Putamen (tissue), 1 donor: ENCODE measurements at places on chromosomes 1 and 21.

DNA sequence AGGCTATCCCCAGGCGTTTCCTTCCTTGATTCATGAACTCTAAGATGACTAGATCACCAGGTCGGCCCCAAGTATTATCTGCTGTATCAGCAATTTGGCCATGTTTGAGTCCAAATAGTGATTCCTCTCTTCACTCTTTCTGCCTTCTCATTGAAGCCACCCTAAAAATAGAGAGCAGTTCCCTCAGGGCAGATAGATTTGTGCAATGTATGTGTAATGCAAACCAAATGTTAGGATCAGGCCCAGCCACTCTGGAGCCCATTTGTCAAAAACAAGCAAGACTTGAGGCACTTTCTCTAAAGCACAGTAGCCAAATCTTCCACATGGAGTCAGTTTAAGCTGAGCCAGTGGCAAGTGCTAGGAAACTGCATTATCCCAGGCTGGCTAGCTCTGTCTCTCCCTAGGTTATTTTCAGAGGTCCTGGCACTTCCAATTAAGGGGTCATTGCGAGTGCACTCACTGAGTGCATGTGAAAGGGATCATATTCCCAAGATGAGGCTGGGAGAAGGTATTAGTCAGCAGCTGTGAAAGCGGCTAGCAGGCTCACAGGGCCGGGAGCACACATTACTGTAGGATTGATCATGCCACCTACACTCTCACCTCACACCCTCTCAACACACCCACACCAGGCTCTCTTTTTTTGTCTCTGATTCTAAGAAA is 97.9 kb upstream of the RAB3GAP2 start:
- no peak for DNase-seq

DNA sequence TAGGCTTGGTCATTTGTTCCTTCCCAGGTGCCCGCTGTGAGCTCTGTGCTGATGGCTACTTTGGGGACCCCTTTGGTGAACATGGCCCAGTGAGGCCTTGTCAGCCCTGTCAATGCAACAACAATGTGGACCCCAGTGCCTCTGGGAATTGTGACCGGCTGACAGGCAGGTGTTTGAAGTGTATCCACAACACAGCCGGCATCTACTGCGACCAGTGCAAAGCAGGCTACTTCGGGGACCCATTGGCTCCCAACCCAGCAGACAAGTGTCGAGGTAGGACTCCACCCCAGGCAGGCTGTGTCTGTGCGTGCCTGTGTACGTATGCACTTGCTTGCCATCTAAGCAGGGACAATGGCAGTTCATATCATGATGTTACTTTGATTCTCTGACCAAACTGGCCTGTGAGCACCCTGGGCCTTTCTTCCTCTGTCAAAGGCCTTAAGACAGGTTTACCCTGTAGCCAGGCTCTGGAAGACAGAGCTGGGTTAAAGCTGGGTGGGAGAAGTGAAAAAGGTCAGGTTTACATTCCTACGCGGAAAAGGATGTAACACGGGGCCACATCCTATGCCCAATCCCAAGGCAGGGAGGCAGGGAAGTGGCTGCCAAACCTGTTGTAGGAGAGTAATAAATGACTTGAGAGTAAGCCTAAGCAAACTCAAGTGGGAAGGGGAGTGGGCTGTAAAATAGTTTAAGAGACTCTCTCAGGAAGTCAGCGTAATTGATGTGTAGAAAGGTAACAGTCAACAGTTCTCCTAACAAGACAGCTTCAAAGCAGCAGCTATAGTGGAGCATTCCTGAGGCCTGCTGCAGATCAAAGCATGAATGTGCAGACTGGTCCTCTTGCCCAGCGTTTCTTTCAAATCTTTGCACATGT is 42.5 kb downstream of the LAMC2 start:
- DNase-seq, result no peak

GRCh38 chr1:167090314-167090942 is at the start of gene GPA33:
GPA33 (minus strand) TSS chr1:167090377; CDS start chr1:167090287, 90 bp downstream.
- no peak for DNase-seq

DNA sequence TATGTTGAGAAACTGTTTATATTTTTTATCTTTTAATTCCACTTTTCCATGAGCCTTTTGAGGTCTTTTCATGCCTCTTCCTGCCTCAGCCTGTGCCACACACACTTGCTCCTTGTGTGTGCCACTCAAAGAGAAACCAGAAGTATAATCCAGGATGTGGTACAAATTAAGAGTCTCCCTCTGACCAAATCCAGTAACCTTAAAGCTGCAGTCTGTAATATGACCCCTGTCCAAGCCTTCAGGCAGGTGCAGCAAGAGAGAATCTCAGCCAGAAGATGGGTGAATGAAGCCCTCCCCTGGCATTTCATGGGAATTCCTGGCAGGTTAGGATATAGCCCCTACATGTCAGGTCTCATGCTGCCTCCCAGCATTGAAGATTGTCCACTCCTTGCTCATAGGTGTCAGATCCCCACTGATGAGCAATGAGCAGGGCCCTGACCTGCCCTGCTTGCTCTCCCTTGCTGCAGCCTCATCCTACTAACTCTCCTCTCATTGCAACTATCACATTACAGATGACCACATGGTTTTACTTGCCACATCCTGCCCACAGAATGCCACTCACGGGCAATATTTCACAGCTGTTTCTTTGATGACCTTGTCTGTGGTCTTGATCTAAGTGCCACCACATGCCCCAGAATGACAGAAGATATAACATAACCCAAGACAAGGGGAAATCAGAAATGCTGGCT is 169.3 kb downstream of the SEC16B start:
- no peak for DNase-seq

GRCh38 chr1:159868766-159869165 is 6.3 kb upstream of the VSIG8 start:
- no peak for DNase-seq

DNA sequence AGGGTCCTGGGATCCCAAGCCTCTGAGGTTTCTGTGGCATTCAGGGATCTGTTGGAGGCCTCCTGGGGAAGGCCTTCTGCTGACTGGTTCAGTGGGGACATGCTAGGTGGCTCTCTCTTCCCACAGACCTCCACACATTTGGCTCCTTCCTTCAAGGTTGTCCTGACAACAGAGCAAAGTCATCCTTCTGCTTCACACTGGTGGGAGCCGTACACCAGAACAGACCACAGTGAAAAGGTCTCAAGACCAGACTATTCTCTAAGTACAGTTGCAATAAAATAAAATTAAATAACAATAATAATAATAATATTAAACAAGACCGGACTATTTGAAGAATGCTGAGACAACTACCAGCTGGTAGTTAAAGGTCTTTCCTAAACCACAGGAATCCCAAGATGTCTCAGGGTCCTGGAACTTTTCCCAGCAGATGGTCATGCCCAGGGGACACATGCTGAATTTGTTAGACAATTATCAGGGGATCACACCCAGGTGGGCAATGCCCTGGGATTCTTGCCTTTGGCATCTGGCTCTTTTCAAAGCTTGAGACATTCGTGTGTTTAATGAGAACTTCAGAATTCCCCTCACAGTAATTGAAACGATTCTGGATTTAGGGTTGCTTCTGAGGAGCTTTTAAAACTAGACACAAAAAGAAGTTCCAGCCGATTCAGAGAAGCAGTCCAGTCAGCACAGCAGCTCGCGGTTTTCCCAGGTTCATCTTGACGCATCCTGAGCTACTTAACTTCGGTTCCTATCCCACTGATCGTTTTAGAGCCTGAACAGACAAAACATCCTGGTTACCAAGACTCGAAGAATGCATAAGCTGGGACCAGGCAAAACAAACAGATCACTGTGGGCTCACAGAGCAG is 22.9 kb downstream of the HTR1D start:
- DNase-seq, result no peak

- no peak for DNase-seq
These were observed 5.1 kb downstream of the NLRP3 start for GRCh38 chr1:247421074-247421473.

- DNase-seq, result no peak
These were observed 543.5 kb downstream of the LMO4 start for GRCh38 chr1:87872189-87872588.

GRCh38 chr1:215113776-215114153 is 31.2 kb downstream of the KCNK2 start:
- DNase-seq, result no peak

DNA sequence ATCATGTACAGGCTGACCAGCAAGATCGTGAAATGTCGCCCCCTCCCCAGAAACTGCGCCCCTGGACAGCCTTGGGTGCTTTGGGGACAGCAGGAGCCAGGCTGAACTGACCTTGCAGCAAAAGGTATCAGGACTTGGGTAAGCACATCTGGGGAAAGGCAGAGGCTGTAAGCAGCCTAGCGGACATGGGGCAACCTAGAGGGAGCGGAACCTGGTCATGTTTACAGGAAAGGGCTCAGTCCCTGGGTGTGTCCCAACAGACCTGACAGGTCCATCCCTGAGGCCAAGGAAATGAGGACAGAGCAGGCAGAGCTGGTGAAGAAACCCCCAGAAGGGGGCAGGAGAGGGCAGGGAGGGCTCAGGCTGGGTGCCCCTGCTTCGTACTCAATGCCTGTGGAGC is 3.1 kb upstream of the S100A8 start:
- DNase-seq, result no peak

DNA sequence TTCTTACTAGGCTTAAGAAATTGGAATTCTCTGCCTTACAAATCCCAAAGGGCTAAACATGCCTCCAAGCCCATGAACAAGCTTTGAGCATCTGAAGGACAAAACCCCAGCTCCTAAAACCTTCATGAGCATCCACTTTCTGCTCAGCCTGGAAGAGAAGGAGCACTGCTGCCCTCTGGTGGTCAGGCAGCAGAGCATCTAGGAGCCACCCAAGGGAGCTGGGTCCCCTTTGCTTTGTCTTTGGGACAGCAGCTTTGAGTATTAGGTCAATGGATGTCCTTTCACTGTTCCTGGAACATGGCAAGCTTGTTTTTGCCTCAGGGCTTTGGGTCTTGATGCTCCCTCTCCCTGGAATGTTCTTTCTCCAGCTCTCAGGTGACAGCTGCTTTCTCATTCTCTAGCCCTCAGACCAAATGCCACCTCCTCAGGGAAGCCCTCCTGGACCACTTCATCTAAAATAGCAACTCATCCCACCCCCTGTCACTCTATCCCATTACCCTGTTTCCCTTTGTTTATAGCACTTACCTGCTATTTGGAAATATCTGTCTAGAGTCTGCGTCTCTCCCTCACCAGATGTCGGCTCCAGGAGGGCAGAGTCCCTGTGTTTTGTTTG is 25.7 kb downstream of the RAB7B start:
- DNase-seq, result peak; percentile 84

DNA sequence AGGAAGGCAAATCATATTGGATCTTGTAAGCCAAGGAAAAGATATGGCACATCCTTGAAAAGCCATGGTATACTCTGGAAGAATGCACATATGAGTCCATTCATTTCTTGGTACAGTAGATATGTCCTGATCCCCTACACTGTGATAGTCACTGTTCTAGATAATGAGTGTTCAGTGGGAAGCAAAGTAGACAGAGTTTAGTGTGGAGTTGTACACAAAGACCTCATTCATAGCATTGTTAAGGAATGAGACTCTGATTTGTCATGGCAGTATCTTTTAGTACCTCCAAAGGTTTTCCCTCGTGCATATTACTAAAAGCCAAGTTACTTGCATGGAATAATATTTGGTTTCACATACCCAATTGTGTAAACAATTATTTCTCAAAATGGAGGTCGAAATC is 204.7 kb downstream of the NFIA start:
- DNase-seq, result peak; percentile 12

DNA sequence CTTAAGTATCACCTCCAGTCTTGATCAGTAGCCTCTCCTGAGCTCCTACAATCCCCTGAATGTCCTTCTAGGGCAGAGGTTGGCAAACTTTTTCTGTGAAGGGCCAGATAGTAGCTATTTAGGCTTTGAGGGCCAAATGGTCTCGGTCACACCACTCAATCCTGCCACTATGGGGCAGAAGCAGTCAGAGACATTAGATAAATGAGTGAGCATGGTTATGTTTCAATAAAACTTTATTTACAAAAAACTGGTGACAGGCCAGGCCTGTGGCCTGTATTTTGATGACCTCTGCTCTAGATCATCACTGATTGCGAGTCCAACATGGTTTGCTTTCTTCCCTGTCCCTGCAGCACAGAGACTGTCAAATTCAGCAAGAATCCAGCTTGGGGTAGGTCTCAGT is 36.3 kb downstream of the LRP8 start:
- DNase-seq, result no peak

GRCh38 chr1:118396829-118397495 is 211.9 kb upstream of the SPAG17 start:
- no peak for DNase-seq

GRCh38 chr1:245583575-245584330 is 429.0 kb downstream of the KIF26B start:
- DNase-seq, result no peak

- DNase-seq, result no peak
These were observed 606 bp upstream of the FMO4 start for GRCh38 chr1:171313319-171313834.

DNA sequence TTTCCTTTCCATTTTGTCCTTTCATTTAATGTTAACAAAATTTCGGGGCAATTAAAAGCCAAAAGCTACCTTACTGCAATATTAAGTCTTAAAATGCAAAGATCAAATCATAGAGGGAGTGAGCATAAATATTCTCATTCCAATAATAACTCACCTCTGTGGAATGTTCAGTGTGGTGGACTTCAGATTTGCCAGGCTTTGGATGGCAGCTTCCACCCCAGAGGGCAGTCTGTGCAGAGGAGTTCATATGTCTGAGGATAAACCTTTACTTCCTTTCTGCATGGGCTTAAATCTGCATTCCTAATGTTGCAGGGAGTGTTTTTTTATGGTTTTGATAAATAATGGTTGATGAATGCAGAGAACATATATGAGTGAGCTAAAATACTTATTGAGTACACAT is 16.3 kb downstream of the KIAA0040 start:
- no peak for DNase-seq

- no peak for DNase-seq
These were observed 3.2 kb downstream of the ID3 start for GRCh38 chr1:23555986-23556634.

- DNase-seq, result no peak
These were observed 45.6 kb upstream of the FASLG start for GRCh38 chr1:172613294-172613693.

DNA sequence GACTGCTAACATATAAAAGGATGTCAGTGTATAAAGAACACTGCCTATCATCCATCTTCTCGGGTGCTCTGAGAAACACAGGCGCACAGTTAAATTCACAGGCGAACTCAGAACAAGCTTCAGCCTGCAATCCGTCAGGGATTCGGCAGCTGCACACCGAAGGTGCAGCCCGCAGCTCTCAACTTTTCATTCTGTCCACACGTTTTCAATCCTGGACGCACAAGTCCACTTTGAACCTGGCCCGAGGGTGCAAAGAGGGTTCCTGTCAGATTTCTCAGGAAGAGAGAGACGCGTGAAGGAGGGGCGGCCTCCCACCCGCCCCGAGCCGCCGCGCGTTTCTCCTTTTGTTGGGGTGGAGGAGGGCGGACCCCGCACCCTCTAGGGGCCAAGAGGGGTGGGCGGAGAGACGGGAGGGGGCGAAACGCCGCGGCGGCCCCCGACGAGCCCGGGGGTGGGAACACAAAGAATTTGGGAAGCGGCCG is 724 bp downstream of the DOCK7 start:
- peak; percentile 50 for DNase-seq

DNA sequence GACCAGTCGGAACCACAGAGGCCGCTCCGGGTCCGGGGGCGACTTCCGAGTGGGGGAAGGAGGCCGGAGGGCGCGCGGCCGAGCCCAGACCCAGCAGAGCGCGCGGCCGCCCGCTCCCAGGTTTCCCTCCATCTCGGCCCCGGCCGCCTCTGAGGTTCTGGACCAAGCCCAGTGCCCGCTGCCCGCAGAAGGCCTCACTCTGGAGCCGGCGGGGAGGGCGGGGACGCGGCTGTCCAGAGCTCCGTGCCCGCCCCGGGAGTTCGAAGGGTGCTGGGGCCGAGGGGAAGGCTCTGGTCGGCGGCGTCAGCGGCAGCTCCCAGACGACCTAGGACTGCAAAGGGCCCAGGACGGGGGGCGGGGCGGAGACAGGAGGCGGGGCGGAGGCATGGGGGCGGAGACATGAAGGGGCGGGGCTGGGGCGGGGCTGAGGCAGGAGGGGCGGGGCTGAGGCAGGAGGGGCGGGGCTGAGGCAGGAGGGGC is 48.0 kb upstream of the SLC19A1 start:
- DNase-seq, result no peak
